ENCODE measurements at places on chromosomes 13 and 19.

DNA sequence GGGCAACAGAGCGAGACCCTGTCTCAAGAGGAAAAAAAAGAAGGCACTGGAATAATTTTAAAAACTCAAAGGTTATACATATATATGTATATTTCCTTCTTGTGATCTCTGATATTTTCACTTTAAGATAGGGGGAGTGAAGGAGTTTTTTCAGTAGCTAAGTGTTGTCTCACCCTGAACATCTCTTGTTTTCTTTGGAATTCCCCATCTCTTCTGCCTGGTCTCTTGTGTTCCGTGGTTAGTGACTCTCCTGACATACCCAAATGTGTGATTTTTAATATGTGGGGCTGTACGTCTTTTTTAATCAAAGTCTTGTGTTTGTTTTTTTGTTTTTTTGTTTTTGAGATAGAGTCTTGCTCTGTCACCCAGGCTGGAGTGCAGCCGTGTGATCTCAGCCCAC lies 15.3 kb upstream of the KCTD4 start:
- DNase-seq, result no peak

DNA sequence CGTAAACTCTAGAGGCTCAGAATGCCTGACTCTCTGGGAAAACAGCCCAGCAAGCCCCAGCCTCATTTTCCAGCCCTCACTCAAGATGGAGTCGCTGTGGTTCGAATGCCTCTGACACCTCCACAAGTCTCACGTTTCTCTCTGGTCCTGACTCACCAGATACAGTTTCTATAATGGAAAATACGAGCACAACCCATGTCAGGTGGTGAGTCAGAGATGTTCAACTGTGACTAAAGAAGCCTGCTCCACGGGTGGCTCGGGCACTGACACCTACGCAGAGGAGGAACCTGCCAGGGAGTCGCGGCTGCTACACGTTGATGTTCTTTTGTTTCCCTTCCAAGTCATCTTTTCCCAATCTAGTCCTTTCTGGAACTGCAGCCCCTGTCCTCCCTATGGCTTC lies 87.1 kb upstream of the STK24 start:
- peak; percentile 85 for DNase-seq

DNA sequence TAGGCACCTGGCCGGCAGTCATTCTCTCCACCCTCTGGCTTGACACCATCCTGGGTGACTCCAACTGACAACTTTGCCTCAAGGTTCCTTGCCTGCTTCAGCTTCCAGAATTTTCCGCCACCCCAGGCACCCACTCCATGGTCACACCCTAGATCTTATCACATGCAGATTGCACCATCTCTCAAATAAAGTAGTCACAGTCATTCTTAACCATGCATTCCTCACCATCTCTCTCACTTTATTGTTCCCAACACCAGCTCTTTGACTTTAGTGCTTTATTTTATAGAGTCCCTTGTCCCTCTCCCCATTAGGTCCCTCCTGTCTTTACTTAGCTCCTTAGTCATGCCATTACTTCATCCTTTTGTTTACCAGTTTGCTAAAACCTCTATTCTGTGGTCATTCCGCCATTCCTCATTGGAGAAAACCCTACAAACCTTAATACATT lies 351.7 kb downstream of the SPRY2 start:
- no peak for DNase-seq

DNA sequence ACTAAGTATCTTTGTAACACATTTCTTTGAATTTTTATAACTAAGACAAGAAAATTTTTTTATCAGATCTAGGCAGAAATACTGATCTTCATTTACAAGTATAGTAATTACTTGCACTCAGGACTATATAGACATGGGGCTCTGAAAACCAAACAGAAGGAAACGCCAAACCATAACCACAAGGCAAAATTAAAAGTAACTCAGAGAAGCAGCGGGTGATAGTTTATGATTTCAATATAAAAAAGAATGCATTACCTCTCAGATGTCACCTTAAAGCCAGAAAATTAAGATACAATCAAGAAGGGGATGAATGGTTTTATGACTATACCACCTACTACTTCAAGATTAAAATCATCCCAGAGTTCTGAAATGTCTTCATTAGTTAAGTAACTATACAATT lies 6.7 kb downstream of the SHISA2 start:
- no peak for DNase-seq

GRCh38 chr13:36847606-36848005 lies 28.6 kb downstream of the RFXAP start:
- DNase-seq, result no peak

- DNase-seq, result peak; percentile 66
Observed at GRCh38 chr13:30830638-30830965, 75.5 kb upstream of the MEDAG start.

DNA sequence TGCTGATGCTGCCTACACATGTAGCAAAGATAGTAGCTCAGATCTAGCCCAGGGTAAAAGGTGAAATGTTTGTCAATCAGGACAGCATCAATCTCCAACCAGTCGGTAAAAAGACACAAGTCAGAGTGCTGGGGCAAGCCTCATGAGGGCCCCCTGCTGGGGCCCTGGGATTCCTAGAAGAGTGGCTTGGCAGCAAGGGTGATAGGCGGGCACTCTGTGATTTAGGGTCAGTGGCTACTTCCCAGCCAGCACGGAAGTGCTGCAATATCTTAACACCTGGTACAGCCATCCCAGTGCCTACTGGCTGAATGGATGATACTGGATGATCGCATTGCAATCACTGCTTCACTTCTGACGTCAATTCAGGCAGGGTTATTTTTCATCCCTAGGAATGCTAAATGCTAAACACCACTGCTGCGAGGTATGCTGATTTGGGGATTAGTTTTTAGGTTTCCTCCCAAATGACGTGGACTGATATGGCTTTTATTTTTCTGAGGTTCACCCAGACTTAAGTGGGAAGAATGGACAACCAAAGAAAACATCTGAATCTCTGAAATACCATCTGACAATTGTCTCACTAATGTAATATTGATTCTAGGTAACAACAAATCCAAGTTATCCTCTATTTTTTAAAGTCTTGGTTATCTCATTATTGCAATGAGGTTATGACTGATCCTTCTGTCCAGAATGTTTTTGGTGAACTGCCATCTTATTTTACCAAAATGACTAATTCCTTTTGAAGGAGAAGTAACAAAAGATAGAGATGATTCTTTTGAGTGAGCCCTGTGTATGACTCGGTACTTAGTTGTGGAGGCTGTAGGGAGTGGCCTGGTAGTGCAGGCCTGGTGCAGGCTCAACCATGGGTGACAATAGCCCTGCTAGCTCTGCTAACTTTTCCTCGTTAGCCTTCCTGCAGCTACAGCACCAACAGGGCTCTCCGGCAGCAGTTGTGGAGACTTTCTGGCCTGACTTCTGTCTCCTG lies 432.5 kb downstream of the FGF9 start:
- no peak for DNase-seq

DNA sequence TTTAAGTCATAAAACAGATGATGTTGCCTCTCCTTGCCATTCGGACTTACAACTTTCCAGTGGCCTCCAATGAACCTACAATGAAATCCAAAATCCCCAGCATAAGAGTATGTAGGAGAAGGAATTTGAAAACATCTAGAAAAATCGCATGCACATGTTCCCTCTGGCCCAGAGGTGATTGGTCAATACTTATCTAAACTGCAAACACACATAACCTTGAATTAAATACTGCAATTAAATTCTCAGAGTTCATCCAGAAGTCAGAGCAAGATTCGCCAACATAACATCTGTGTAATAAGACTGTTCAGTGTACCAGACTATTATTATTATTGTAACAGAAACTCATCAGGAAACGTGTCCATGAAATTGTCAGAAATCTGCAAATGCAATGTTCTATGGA lies 82.2 kb upstream of the USP29 start:
- no peak for DNase-seq

GRCh38 chr13:90302107-90302506 lies 1045.4 kb upstream of the MIR17HG start:
- DNase-seq, result no peak

DNA sequence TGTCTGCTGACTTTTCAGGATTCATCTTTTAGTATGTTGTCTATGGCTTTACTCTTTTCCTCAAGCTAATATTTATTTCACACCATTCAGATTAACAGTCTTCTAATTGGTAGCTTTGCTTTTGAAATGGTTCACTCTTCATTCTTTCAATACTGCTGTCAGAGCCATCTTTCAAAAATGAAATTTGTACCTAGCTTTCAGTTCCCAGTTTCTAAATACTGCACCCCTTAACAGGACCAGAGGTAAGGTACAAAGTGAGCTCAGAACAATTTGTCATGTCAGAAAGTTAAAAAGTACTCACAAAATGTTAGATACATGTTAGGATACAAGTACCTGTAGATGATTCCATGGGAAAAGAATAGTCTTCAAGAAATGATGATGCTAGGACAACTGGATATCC lies 83.0 kb downstream of the FNDC3A start:
- DNase-seq, result no peak

GRCh38 chr19:19170873-19171672 lies 1.0 kb upstream of the MEF2B start:
- DNase-seq, result no peak

GRCh38 chr19:30631033-30631370 lies 258.8 kb downstream of the ZNF536 start:
- DNase-seq, result no peak

- no peak for DNase-seq
Observed at GRCh38 chr19:29940971-29941585, 961 bp upstream of the URI1 start.

All from HCT116 (cell line).